ENCODE measurements at places on chromosomes 6 and 20.

- no peak for DNase-seq
Measured at GRCh38 chr6:119105282-119105681, 26.8 kb upstream of the FAM184A start.

GRCh38 chr6:149869275-149869892, 5.2 kb upstream of the LRP11 start:
- no peak for DNase-seq

DNA sequence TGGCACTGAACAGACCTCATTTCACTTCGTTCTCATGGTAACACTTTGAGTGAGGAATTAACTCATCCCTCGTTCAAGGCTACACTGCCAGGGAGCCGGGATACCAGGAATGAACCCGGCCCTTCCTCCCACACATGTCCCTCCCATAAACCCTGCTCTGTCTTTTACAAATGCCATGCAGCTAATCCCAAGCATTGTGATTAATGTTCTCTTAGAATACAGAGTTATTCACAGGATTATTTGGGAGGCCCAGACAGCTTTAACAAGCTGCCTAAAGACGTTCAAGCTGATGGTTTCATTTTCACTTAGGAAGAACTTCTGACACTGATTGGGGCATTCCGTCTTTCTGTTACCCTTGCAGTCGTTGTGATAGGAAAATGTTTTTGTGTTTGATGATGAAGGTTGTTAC, 42.5 kb upstream of the CD83 start:
- DNase-seq = no peak

- no peak for DNase-seq
Measured at GRCh38 chr6:116156405-116157326, 30.7 kb upstream of the COL10A1 start.

GRCh38 chr6:153086225-153086990, 44.7 kb downstream of the RGS17 start:
- no peak for DNase-seq

DNA sequence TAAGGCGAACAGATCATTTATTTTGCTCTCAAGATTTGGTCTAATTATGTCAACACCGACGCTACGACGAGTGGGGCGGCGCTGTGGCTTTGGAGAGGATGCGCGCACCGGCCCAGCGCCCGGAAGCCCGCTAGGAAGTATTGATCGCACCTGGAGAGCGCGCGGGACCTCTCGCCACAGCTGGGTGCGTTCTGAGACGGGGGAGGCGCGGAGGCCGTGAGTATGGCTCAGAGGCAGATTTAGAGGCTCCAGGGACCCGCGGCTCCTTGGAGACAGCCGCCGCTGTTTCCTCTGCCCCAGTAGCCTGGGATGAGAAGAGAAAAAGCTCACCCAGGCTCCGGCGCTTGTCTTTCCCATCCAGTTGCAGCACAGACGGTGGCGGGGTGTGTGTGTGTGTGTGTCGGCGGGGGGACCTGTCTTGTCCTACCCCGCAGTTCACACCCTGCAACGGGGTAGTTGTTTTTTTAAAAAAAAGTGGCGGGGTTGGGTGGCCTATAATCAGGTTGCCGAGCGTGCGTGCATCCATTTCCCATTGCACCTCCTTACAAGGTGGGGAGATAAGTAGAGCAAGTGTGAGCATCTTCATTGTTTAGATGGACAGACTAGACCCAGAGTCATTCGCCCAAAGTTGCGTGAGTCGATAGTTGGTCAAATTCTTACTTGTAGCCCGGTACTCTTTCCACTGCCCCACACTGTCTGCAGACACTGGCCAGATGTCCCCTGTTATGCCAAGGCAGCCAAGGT, 11.2 kb downstream of the TFAP2D start:
- DNase-seq = no peak

DNA sequence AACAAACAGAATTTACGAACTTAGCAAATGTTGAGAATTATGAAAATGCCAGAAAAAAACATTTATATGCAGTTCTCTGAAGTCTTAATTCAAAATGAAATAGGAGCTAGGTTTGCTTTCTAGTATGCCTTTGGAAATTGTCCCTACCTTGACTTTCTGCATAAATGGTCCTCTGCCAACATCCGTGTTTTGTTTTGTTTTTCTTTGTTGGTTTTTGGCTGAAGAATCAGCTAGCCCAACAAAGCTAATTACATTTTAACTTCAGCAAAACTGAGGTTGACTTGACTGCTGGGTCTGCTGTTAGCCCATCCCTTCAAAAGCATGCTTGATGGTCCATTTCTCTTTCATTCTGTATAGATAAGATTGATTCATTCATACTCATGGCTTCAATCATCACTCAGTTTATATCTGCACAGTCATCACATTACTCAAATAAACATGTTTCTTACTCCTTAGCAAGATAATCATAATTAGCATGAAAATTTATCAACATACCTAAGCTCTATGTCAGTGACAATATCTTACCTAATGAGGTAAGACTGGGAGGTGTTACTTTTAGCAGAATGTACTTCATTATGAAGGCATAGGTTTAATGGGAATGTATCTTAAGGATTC, 76.4 kb downstream of the ADGRB3 start:
- no peak for DNase-seq

DNA sequence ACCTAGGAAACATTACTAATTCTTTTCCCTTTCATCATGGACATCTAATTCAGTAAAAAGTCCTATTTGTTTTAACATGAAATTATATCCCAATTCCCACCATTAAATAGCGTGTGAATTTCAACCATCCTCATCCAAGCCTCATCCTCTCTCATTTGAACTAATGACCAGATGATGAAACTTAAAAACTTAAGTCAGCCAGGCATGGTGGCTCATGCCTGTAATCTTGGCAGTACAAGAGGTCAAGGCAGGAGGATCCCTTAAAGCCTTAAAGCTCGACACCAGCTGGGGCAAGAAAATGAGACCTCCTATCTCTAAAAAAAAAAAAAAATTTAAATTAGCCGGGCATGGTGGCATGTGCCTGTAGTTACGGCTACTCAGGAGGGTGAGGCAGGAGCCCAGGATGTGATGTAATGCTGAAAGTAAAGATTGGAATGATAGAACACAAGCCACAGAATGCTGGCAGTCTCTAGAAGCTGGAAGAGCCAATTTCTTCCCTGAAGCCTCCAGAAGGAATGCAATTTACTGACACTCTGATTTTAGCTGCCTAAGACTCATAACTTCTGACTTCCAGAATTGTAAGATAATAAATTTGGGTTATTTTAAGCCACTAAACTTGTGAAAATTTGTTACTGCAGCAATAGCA, 27.1 kb upstream of the HAO1 start:
- no peak for DNase-seq

DNA sequence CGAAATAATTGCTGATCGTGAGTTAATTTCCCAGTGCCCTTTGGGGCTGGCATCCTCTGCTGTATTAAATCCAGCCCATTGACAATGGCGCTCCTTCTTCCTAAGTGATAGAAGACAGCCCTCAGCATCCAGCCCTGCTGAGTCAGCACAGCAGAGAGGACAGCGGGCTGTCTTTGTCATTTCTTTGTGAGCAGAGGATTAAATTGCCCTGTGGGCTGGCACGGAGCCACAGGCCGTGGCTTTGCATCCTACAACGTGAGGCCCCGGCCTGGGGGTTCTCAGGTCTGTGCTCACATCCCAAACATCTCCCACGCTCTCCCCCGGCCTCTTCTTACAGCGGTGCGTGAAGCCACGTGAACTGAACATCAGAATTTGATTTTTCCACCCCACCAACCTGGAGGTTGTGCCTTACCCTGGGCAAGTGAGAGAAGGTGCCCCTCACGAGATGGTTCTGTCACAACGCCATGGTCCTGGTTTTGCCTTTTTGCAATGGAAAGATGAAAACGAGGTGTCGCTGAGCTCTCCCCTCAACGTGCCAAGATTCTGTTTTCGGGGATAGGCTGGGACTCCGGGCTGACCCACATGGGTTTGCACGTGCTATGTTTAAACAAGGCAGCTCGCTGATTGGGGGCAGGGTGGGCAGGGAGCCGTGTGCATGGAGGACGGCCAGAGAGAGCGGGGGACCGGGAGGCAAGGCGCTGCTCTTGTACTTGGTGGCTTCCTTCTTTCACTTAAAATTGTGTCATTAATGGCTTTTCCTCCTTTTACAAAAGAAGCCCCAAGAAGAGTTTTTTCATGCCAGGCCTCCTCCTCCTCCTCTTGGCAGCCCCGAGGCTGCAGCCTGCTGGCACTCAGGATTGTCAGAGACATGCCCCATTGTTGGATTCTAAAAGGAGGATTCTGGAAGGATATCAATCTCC, 19.5 kb downstream of the CDH4 start:
- no peak for DNase-seq

DNA sequence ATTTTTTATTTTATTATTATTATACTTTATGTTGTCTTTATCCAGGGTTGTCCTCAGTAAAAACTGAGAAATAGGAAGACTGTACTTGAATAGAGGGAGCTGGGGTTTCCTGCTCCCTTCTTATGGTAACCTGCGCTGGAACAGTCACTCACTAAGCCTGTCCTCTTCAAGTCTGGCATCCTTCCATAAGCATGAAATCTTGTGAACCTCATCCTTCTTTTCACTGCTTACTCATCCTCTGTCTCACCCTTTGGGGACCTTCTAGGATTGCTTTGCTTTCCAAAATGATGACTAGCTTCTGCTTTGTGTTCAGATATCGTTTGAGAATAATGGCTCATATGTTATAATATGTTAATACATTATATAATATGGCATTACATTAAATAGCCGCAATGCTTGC, 90.6 kb downstream of the C6orf118 start:
- no peak for DNase-seq

GRCh38 chr6:54810147-54810546, 36.4 kb upstream of the FAM83B start:
- DNase-seq = no peak

GRCh38 chr6:124282541-124282940, 478.9 kb downstream of the NKAIN2 start:
- no peak for DNase-seq

GRCh38 chr6:163122365-163122764, 292.2 kb upstream of the QKI start:
- no peak for DNase-seq

DNA sequence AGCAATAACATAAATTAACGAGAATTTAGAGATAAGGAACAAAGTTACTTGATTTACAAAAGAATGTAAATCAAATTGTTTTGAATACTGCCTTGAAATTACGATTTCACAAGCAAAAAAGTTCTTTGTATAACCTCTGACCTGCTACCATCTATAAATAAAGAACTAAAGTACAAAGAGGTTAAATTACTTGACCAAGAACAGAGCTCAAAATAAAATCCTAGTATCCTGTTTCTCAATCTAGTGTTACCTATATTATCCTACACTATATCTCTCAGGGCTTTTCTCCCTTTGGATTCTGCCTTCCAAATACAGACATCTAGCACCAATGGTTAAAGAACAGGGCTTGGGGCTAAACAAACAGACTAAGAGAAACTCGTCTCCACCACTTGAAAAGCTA, 43.8 kb downstream of the PLN start:
- no peak for DNase-seq

Data from CD8-positive, alpha-beta T cell (primary cell).